ENCODE measurements at places on chromosomes 1 and 21. TPM values are rescaled to one million over a fixed set of nuclear protein-coding genes. Genes with fewer than 3 reads are reported as not detected.

Gene NID1
- polyA plus RNA-seq = 183 TPM

Gene NEK2
- 19.8 TPM for polyA plus RNA-seq

Gene MASP2
- 10.1 TPM for polyA plus RNA-seq

Gene BGLAP
- 1.0 TPM for polyA plus RNA-seq

DNA sequence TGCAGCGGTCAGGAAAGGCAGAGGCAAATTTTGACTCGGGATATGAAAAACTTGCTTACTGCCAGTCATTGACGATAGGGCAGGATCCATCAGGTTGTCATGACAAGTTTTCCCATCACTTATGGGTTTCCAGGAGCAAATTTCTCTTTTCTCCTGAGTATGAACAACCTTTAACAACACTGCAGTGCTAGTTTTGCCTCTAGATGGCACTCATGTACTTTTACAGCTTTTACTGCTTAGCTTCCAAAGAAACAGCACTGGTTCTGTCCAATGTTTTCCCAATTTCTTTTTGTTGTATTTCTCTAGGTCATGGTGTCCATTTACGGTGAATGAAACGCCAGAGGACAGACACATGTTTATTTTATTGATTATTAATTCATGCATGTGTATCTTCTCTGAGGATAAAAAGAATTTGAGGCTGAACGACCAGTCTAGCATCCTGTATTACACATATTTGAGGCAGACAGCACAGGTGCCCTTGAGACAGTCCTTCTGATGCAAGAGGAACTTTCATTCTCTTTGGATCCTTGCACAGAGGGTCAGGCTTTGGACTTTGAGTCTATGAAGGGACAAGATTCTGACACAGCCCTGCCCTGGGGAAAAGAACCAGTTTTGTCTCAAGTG, 112.3 kb upstream of the TRABD2B start:
- DNase-seq = no peak

DNA sequence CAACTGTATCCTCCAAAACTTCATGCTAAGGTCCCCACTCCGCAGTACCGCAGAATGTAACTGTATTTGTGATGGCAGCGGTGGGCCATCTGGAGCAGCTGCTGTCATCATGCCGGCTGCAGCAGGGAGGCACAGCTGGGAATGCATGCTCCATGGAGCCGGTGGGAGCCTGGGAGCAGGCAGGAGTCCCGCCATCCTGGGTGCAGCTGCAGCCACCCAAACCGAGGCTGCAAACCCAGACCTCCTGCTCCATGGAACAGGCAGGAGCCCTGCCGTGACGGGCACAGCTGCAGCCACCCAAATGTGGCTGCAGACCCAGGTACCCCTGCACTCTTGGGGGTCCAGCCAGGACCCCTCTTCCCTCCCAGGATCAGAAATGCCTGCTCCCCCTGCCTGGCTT, 80.3 kb downstream of the SCMH1 start:
- DNase-seq = no peak

DNA sequence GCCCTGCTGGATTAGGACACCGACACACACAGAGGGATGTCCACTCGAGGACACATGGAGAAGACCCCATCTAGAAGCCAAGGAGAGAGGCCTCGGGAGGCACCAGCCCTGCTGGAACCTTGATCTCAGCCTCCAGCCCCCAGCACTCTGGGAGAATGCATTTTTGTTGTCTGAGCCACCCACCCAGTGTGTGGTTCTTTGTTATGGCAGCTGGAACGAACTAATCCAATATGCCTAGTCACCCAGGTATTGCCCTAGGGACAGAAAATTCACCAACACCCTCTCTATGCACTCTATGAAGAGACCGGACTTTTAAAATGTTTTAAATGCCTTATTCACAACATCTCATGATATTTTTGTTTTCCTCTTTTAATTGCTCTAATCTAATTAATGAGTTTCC, 117.4 kb downstream of the CRYAA start:
- no peak for DNase-seq

GRCh38 chr1:154994269-154994587, 842 bp downstream of the LENEP start:
- no peak for DNase-seq

Data from left renal cortex interstitium (tissue), 4 donors.